NCI-H82 (cell line): ENCODE measurements at places on chromosomes 3 and 15.

GRCh38 chr3:168212664-168213285 lies 117.1 kb upstream of the GOLIM4 start:
- DNase-seq: peak; percentile 31

DNA sequence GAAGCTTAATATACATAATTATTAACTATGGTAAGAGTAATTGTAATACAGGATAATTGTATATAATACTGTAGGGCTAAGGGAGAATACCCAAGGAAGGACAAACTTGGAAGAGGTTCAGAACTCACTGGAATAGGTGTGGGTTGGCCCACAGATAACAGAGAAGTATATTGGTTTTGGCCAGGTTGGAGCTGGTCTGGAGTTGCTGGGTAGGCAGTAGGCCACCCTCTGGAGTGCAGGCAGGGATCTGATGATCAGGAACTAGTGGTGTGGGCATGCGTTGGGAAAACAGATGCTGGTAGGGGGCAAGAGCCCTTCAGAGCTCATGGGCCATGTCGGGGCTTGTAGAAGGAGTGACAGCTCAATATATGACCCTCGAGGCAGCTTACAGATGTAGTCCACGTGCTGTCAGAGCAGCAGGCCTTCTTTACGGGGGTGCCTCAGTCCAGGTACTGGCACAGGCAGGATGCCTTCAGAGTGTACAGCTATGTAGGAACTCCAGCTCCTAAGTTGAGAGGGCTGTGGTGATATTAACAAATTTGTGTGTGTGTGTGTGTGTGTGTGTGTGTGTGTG lies 12.4 kb downstream of the IREB2 start:
- DNase-seq: no peak

GRCh38 chr3:49673715-49674496 lies at the start of gene APEH:
APEH (plus strand) TSS chr3:49674351; CDS start chr3:49674402, 51 bp downstream.
- DNase-seq: no peak

DNA sequence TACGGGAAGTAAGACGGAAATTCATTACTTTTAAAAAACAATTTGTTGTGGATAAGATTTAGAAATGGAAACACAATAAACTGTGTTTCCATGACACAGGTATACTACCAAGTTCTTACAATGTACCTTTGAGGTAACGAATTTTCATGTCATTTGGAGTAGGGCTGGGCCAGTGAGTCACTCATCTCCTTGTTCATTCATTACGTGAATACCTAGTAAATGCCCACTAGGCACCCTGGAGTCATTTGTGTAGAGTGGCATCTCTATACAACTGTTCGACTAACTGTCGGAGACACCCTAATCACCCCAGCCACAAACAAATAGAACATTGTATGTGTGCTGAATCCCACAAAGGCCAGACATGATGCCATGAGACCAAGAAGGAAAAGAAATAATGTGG lies 94.8 kb downstream of the IGF1R start:
- DNase-seq: no peak

DNA sequence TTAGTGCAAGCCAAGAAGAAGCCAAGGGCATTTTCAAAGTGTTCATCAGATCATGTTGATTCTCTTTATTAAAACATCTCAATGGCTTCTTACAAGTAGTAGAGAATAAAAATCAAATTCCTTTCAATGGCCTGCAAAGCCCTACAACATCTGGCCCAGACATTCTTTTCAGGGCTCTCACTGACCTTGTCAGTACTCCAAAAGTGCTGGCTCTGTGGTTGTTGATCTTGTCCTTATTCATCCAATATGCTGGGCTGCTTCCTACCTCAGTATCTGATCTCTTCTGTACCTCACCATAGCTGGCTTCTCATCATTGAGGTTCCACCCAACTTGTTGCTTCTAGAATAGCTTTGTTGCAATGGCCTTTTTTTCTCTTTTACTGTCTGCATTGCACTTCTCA lies 74.0 kb upstream of the SAMMSON start:
- DNase-seq: no peak

GRCh38 chr15:95325763-95326404 lies 1004.6 kb upstream of the NR2F2 start:
- no peak for DNase-seq

DNA sequence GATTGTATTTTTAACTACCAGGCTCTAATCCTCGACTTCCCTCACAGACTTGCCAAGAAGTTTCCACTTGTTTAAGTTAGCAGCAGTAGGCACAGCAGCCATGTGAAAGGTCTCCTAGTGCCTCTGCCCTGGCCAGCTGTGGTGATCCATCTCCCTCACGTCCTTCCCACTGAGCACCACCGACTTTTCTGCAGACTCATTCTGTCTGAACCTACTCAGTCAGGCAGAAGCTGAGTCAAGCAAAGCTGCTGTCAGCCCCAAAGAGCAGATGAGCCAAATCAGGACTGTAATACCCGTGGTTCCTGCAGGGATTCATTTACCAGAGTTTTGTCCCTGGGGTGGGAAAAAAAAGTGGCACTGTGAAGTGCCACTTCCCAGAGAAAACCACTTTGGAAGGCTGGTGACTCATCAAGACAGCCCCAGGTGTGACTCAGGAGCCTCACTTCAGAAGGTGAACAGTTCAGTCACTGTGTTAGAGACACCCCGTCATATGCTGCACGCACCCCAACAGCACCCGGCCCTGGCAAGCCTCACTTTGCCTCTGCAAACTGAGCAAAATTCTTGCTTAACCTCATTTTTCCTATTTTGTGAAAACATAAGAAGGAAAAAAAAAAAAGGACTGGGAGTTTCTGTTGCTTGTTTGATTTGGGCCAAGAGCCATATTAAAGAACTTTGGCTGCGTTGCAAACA lies 76.0 kb downstream of the WWTR1 start:
- peak; percentile 11 for DNase-seq

DNA sequence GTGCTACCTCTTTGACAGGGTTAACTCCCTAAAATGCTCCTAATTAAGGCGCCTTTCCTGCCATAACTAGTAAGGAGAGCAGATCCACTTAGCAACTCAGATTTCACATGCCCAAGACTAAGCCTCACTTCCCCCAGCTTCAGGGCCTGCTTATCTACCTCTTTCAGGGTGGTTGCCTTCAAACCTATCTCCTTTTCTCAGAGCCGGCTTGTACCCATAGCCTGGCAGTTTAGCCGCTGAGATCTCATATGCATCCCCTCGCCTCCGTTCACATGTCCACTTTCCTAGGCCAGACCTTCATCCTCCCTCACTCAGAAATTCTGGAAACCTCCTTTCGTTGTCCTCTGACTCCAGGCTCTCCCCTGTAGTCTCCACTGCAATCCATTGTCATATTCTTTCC lies 1.0 kb upstream of the FSTL1 start:
- peak; percentile 39 for DNase-seq

DNA sequence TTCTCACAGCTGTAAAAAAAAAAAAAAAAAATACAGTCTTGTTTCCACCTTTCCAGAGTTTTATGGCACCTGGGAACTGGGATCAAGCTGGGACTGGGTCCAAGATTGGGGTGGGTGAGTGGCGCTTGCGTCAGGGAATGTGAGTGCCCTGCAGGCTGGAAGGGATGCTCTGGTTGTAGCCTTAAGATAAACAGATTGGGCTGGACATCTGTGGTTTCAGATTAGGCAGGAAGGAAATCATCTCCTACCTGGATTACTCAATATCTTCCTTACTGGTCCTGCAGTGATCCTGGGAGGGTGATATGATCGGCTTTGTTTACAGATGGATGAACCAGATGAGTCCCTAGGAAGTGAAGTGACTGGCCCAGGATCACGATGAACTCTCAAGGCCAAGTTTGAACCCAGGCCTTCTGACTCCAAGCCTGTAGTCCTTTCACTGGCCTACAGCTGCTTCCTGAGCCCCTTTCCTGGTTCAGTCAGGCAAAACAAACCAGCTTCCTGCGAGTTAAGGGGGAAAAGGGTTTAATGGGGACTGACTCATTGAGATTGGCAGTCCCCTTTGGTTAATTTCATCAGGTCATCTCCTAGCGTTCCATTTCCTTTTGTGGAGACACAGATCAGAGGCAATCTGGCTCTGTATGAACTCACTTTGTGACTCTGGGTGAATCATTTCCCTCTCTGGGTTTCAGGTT lies 179.8 kb downstream of the THSD4 start:
- DNase-seq: peak; percentile 46

GRCh38 chr3:17233398-17233800 lies 348.6 kb downstream of the PLCL2 start:
- peak; percentile 82 for DNase-seq

GRCh38 chr15:85865070-85865684 lies 70.5 kb upstream of the KLHL25 start:
- DNase-seq: peak; percentile 90

DNA sequence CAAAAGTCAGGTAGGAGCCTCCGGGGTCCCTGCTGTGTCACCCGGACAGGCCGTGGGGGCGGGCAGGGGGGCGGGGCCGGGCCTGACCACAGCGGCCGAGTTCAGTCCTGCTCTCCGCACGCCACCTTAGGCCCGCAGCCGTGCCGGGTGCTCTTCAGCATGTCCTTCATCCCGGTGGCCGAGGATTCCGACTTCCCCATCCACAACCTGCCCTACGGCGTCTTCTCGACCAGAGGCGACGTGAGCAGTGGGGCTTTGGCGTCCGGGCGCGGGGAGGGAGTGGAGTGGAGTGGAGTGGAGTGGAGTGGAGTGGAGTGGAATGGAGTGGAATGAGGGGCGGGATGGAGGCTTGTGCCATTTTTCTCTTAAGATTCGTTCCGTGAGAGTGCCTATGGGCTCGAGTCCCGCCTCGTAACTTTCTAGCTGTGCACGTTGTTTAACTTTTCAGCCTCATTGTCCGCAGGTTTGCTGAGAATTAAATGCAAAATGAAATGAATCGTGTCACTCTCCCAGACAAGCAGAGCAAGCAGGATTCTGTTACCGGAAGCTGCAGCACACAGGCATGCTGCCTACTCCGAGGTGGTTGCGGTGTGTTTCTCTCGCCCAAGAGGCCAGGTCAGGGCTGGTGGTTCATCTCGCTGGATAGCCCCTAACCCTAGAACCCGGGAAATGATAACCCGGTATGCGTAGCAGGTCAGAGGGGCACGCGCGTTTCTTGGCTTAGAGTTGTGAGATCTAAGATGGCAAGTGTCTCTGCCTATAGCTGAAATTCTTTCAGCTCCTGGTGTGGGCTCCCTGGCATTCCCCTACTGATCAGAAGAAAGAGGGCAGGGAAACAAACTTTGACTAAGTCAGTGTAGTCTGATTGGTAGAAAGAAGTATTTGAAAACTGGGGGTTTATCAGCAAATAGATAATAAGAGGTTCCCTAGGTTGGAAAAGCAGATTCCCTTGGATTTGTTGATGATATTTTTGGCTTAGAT lies at the start of gene FAH:
Gene FAH (plus strand): TSS at position 104 of the 981 bp plus-strand sequence. CDS start 56 bp downstream, at position 160.
- no peak for DNase-seq

- DNase-seq: no peak
Observed at GRCh38 chr3:171279972-171280371, 180.2 kb downstream of the TNIK start.

DNA sequence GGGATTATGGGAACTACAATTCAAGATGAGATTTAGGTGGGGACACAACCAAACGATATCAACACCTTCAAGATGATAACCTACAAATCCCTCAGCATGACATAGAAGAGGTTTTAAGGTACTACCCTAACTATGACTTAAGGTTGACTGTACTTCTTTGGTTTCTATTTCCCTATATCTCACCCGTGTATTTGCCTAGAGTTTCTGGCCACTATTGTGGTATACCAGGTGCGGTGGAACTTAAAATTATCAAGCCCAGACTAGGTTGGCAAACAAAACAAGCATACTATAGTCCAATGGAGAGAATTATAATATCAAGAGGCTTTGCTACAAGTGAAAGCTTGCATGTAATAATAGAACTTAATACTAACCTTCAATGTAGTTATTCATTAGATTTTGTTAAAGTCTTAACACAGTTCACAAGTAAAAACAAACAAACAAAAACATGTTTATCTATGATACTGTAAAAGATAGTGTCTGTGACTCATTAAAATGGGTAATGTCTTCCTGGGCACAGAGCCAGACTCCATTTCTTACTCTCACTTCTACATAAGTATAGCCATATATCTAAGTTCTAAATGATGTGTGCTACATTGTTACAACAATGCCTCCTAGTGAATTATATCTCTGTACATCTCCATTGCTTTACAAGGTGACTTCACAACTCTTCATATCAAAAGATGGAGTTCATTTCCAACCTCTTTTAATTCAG lies 479.1 kb downstream of the ZBBX start:
- no peak for DNase-seq

- no peak for DNase-seq
Observed at GRCh38 chr3:190645932-190646460, 132.1 kb downstream of the IL1RAP start.

GRCh38 chr15:56150204-56150603 lies 93.5 kb downstream of the RFX7 start:
- DNase-seq: no peak

DNA sequence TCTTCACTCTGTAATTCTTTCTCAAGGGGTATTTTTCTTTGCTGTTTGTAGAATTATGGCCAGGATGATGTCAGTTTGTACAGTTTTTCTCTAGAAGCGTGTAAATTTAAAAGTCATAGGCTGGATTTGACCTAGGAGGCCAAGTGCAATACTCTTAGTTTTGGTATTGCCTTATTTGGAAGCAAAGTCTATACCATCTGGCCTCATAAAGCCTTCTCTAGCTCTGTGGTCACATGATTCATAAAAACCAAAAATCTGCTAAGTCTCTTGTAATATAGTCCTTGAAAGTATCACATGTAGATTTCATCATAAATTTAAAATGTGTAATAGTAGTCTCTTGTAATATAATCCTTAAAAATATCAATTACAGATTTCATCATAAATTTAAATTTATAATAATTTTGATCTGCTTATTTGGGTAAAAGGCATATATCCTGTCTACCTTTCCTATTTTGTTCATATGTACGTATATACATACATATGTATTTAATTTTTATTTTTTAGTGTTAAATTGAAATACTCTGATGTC lies 25.6 kb downstream of the TEX9 start:
- DNase-seq: no peak

DNA sequence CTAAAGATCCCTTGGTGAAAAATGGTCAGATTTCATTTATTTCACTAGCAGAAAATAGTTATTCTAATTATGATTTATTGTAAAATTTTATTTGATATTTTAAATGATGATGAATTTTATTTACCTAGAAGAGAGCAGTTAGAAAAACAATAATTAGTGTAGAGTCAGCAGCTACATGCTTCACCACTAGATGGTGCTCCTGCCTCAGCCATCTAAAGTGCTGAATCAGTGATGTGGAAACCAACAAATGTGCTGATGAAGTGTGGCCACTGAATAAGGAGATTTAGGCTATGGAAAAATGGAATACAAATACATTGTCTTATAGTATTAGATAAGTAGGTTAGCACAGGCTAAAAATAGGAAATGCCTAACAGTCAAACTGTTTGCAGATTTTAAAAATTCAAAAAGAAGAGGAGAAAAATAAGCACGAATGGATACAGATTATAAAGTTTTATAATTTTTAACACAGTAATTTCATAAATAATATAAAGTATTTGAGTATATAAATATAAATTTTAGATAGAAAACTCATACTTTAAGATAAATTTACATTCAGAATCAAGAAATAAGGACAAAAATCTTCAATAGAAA lies 109.8 kb downstream of the PPP2R3A start:
- DNase-seq: peak; percentile 90

GRCh38 chr3:32097768-32098167 lies 8.7 kb upstream of the GPD1L start:
- no peak for DNase-seq

GRCh38 chr3:43785551-43785950 lies 94.8 kb downstream of the ABHD5 start:
- DNase-seq: no peak
